NCI-H526 (cell line): ENCODE measurements at places on chromosomes 16 and 17.

DNA sequence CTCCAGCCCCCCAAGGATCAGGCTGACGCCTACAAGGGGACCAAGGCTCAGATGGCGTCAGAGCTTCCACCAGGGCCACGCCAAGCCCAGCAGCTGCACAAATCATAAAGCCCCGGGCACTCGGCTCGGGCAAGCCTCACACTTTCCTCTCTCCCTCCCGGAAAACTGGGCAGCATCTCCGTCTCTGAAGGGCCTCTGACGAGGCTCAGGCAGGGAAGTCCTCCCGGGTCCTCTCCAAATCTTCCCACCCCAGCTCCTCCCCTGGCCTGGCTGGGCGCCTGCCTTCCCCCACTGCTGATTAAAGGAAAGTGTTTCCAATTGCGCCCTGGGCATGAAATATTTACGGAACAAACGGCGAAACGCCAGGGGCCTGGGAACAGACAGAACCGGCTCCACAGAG, 38.5 kb downstream of the PIEZO1 start:
- DNase-seq, result no peak

DNA sequence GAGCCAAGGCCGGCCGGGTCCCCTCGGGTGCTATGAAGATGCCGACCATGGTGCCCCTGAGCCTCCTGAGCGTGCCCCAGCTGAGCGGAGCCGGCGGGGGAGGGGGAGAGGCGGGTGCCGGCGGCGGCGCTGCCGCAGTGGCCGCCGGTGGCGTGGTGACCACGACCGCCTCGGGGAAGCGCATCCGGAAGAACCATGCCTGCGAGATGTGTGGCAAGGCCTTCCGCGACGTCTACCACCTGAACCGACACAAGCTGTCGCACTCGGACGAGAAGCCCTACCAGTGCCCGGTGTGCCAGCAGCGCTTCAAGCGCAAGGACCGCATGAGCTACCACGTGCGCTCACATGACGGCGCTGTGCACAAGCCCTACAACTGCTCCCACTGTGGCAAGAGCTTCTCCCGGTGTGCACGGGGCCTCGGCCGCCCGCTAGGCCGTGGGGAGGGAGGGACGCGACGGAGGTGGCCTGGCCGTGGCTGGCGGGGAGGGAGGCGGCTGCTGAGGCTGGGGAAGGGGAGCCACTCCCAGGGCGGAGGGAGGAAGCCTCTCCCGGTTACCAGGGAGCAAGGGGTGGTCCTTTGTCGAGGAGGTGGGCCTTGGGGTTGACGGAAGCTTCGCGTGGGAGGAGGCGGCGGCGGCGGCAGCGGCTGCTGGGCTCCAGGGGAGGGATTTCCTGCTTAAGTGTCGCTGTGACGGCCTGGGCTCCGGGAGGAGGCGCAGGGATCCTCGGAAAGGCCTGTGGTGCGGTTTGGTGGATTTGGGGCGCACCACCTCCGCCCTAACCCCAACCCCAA, 1.3 kb downstream of the MAZ start:
- peak; percentile 91 for DNase-seq

DNA sequence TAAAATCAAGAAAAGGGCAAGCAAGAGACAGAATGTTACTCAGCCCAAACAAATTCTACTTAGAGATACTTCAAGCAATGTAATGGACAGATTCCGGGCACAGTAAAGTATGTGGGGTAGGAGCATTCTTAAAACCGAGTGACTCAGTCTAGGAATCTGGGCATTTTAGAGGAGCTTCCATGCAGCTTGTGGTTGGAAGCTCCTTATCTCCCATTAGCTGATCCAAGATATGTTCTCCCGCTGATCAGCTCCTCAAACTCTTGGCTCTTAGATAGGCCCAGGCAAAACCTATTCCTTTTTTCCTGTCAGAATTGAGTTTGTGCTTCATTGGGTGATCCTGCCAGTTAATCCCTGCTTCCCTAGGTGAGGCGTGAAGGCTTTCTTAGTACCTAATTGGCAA, 303.3 kb downstream of the CEP112 start:
- DNase-seq, result no peak

DNA sequence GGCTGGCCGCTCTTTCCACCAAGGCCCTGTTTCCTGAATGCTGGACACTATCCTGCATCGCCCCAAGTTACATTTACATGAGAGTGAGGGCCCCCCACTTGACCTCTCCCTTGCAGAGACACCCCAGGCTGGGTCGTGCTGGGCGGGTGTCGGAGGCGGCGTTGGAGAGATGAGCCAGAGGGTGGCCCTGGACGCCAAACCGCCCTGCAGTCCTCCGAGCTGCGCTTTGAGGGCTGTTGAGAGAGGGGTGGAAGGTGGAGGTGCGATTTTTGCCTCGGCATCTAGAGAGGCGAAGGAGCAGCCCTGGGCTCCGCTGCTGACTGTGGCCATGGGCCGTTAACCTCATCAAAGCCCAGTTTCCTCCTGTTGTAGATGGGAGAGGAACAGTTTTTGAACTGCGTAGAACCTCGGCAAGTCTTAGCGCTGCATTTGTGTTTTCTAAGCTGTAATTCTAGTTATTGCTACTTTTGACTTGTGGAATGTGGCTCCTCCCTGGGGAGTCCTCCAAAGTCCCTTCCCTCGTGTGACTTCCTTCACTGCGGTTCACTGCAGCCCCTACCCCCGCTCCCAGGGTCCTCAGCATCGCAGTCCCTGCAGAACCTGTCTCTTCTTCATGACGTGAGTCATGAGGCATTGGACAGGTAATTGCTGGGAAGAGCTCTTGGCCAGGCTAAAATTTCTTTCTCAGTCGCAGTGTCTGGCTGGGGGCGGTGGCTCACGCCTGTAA, 986 bp upstream of the ELOB start:
- DNase-seq, result no peak

DNA sequence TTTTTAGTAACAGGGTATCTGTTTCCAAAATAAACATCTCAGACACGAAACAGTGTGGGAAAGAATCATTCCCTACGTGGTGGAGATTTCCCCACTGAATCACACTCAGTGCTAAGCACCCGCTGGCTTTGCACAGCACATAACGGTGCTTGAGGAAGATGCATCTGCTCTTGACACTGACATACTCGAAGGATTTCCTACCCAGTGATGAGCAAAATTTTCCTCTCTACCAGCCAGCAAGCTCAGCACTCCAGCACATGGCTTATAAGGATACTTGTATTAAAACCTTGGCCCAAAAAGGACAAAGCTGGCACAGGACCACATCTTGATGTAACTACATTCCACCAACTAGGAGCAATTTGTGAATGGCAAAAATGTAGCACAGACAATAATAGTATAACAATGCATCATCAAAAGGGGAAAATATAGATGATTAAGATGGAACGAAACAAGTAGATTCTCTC, 59.0 kb downstream of the ANKFY1 start:
- DNase-seq, result no peak
